Stimulated activated CD4-positive, alpha-beta T cell treated with anti-CD3 and anti-CD28 coated beads, Interleukin-1b, Interleukin-23, amount 100 ng/mL, for 1 hour (primary cell): ENCODE measurements at places on chromosomes 4 and X.

DNA sequence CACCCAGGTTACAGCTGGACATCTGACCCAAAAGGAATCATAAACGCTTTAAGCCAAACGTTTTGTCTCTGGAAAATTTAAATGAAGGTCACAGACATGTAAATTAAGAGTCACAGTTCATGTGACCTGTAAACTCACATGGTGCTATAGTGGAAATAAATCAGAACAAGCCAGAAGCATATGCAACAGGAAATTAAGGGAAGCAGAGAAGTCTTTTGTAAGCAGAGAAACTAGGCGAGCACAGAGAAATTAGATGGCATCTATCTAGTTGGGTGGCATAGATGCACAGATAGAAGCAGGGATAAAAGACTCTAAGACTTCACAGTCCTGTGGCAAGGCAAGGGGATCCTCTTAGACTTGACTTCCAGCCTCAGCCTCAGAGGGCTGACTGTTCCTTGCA is 264.8 kb downstream of the GASK1B start:
- no peak for DNase-seq

GRCh38 chr4:121998024-121998423 is 46.2 kb upstream of the TRPC3 start:
- no peak for DNase-seq

DNA sequence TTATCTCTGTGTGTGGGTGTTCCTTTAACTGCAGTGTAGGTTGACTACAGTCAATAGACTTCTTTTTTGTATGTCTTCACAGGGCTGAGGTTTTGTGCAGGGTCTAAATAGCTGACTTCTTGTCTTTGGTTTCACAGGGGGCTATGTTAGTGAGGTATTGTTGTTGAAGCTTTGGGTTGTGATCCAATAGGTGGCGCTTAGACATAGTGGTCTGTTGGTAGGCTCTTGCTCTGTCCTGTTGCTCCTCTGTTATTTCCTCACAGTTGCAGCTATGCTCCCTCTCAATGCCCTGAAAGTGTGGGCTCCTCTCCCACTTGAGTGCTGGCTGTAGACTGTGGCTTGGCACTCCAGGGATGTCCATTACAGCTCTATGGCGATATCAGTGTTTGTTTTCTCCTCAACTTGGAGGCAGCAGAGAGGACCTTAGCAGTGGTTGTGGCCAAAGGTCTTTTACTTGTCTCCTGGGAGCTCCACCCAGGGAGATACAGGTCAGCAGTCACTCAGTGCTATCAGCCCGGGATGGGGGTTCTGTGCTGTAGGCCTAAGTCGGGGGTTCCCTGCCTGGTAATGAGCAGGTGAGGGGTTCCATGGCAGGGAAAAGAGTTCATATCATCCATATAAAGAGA is 14.0 kb downstream of the POF1B start:
- DNase-seq, result no peak

DNA sequence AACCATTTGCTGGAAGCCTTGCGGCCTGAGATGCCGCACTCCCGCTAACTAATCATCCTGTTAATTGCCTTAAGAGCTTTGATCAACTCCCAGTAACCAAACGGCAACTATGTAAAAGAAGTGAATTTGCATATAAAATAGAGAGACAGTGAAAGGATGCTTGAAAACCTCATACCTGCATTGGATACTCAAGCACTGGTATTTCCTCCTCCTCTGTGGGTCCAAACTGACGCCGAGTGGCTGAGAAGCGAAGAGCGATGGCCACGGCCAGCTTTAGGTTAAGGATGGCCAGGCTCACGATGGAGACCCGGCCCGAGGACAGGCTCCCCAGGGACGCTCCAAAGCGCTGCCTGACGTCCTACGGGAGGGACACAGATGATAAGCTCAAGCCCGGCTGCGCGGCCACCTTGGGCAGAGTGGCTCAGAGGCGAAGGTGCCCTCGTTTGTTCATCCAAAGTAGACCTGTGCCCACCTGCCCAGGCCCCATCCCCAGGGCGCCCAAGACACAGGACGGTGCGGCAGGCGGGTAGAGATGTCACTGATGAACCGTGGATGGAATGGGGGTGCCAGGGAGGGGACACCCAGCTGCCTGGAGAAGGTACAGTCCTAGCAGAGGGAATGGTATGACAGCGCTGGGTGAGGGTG is 43.6 kb downstream of the ACOX3 start:
- no peak for DNase-seq

GRCh38 chr4:180530787-180531186 is 1712.4 kb upstream of the TENM3 start:
- no peak for DNase-seq

DNA sequence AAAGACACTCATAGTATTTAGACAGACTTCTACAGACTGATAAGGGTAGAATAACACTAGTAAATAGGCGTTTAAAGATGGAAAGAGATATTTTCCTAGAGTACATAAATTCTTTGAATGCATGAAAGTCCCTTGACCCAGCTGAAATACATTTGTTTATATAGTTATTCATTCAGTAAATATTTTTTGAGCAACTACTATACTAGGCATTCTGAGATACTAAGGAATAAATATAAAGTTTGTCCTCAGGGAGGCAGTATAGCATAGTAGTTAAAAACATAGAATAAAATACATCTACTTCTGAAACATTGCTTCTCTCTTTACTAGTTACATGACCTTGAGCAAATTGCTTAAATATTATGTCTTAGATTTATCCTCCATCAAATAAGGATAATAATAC is 27.4 kb downstream of the HMGN5 start:
- no peak for DNase-seq

DNA sequence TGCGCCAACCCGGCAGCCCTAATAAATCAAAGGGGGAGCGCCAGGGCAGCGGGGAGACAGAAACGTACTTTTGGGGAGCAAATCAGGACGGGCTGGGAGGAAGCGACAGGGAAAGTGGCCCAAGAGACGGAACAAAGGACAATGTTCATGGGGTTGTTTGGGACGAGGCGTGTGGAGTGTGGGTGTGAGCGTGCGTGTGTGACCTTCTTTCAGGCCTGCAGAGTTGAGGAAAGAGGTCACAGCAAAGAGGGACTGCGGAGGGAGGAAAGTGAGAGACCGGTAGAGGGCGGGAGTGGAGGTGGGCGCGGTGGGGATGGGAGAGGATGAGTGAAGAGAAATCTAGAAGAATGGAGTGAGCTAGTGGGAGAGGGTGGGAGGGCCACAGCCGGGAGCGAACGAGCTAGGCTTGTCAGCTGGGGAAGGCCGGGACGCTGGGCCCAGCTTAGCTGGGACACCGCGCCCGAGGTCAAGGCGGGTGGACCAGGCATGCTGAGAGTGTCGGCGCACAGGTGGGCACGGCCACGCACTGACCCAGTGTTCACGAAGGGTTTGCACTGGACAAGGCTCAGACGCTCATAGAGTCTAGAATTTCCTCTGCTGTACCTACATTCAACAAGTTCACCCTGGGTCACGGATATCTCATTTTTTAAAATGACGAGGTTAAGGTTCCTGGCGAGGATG is 14.7 kb upstream of the PITX2 start:
- DNase-seq, result no peak

DNA sequence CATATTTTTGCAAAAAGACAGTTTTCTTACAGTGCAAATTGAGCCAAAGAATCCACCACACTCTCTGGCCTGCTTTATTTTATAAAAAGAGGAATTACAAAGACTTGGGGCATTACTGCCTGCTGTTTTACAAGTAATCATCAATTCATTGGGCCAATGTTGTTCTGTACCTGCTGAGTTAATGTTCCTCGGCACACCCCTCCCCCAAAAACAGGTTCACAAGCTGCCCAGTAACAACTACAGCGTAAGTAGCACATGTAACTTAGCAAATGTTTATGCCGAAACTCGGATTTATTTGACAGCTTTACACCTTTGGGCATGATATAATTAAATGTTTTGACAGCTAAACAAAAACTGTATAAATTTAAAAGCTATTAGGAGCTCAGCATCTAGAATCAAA is 214.6 kb upstream of the MAB21L2 start:
- no peak for DNase-seq

DNA sequence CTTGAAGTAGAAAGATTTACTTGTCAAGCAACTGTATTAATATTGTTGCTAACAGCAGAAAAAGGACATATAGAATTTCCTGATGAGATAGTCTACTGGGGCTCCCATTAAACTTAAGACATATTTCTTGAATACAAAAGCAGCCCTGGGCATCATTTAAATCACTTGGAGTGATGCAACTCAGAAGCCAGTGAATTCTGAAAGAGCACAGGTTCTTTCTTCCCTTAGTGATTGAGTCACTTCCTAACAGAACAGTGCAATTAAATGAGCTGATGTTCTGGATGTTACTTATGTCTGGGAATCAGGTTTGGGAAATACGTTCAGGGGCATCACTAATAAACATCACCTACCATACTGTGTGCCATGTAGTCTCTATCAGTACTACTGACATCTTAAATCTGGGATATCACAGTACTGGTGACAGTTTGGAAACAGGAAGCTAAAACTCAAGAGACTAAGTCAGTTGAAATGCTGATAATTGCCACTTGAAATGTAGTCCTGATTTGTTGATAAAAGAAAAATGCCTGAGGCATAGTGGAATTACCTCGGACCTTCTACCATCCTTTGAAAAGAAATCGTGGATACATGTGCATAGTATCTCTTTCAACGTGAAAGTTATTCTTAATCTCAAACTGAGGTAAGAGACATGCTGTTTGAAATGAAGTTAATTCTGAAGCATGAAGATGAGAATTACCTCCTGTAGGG is 249.2 kb upstream of the GPRIN3 start:
- DNase-seq, result no peak

DNA sequence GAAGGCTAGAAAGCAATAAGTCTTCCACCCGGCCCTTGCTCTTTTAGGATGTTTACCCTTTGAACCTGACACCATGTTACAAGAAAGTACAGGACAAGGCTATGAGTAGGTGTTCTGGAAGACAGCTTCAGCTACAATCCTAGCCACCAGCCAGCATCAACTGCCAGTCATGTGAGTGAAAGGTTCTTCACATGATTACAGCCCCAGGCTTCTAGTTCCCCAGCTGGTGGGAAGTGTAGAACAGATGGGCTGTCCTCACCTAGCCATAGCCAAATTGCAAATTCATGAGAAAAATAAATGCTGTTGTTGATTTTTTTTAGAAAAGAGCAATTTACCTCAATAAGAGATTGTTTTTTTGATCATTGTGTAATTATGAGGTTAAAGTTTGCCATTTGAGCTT is 60.8 kb downstream of the GRXCR1 start:
- DNase-seq, result no peak

DNA sequence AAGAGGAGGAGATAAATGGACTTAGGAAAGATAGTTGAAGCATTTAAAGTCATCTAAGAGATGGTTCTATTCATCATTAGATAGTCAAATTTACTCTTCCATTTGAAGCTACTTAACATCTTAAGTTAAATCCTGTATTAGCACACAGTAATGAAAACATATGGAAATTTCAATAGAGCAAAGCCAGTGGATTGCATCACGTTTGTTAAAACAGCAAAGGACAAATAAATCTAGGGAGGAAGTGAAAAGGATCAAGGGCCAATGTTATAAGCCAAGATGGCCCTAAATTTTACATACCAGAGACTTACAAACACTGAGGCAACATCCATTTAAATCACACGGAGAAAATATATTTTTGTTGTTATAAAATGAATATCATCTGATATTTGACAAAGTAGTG is 602.8 kb downstream of the INPP4B start:
- DNase-seq, result no peak

GRCh38 chrX:74434336-74434735 is 13.0 kb downstream of the SLC16A2 start:
- DNase-seq, result no peak

DNA sequence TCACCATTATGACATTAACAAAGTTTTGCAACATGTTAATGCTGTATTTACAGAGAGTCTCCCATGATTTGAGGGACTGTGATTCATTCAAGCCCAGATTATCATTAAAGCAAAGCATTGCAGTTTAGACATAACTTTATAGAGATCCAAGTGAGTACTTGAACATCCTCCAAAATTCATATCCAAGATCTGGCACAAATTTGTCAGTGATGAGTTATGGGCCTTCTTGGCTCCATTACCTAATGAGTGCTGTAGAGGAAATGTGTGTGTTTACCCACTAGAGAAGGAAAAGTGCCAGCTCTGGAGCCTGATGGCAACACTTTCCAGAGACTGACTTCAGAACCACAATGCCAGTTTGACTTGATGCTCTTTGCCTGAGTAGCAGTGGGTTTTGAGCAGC is 432.3 kb downstream of the GALNTL6 start:
- DNase-seq, result no peak

DNA sequence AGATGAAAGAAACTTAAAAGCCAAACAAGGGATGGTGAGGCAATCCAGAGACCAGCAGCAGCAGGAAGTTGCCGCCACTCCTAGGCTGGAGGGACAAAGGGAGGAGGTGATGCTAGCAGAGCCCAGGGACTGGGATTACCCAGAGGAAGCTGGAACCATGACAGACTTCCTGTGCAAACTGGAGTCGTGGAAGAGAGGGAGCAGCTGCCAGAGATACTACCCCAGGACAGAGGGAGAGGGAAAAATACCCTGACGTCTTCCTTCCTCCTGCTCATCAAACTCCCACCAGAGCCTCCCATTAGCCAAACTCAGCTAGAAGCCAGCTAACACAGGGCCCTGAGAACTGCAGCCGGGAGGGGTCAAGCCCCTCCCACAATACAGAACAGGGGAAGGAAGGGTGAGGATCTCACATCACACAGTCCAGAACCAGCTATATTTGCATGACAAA is 101.2 kb upstream of the KLF3 start:
- no peak for DNase-seq

- DNase-seq, result no peak
Measured at GRCh38 chr4:136935305-136935704, 597.0 kb downstream of the PCDH18 start.

DNA sequence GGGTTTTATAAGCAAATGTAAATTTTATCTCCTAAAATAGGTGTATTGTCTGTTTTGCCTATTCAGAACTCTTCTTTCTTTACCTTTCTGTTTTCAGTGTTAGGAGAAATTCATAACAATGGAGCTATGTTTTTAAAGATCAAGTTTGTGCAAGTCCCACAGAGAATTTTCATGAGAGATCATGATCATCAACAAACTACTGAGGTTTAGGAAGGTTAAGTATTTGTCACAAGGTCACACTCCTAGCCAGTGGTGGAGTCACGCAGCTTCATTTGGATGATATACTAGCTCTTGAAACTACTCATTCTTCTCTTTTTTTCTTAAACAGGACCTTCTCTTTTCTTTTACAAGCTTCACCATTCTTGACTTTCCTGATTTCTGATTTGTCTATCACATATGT is 892.6 kb upstream of the FRG1 start:
- DNase-seq, result no peak

GRCh38 chr4:96260064-96260682 is 420.3 kb downstream of the PDHA2 start:
- no peak for DNase-seq

- no peak for DNase-seq
Measured at GRCh38 chrX:73836956-73837477, 274.0 kb downstream of the CHIC1 start.

DNA sequence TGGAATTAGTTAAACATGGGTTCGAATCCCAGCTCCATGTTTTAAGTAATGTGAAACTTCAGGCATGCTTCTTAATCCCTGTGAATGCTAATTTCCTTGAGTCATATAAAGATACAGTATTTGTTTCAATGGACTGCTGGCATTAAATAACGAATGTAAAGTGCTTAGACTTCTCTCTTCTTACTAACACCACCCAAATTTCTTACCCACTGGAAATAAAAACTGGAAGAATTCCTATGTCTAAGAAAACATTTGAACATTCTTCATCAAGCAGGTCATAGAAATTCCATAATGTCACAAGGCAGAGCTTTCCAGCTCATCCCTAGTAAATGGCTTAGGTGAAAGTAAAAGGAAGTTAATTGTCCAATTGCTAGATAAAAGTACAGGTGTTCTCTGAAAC is 172.5 kb downstream of the ANK2 start:
- no peak for DNase-seq

GRCh38 chr4:176090115-176090514 is 24.5 kb downstream of the WDR17 start:
- DNase-seq, result no peak
